G401 (cell line): ENCODE measurements at places on chromosomes 2 and 18.
A peak's percentile ranks its signal among the peaks of the same experiment; 100 is the strongest.

- DNase-seq = no peak
Measured at GRCh38 chr2:53949457-53949856, 21.3 kb downstream of the PSME4 start.

- DNase-seq = no peak
Measured at GRCh38 chr18:30945761-30946160, 96.8 kb downstream of the DSC3 start.

DNA sequence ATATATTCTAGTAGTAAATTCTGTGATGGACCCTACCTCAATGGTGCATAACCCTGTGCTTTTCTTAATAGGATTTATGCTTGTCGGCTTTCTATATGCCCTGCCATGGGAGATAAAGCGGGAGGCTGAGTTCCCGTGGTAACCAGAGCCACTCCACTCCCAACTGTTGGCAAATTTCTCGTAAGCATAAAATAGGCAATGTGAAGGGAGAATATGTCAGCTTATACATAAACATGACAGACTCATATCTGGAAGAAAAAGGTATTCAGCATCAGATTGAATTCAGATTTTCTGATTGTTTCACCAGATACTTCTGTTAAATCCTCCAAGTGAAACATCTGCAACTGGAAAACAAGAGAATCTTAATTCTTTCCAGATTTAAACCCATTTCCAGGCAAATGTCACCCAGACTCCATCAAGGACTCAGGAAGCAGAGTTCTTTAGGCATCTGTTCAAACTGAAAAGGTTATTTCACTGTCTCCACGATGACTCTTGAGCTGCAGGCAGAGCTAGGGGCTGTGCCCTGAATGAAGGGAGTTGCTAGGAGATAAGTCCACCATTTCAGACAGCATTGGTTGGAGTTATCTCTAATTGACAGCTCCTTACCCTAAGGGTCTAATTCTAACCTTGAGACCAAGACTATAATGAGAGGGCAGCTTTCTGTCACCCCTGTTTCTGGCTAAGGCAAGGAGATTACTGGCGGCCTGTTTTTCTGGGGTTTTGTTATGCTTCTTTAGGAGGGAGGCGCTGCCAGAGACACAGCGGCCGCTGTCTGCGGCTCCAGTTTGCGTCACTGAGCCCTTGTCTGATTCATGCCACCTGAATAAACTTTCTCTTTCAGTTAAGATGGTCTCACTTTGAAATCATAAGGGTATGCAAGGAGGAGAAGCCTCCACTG, 381.3 kb downstream of the SOX11 start:
- DNase-seq = no peak

- DNase-seq = no peak
Measured at GRCh38 chr18:31301201-31301655, 16.7 kb upstream of the DSG1 start.

DNA sequence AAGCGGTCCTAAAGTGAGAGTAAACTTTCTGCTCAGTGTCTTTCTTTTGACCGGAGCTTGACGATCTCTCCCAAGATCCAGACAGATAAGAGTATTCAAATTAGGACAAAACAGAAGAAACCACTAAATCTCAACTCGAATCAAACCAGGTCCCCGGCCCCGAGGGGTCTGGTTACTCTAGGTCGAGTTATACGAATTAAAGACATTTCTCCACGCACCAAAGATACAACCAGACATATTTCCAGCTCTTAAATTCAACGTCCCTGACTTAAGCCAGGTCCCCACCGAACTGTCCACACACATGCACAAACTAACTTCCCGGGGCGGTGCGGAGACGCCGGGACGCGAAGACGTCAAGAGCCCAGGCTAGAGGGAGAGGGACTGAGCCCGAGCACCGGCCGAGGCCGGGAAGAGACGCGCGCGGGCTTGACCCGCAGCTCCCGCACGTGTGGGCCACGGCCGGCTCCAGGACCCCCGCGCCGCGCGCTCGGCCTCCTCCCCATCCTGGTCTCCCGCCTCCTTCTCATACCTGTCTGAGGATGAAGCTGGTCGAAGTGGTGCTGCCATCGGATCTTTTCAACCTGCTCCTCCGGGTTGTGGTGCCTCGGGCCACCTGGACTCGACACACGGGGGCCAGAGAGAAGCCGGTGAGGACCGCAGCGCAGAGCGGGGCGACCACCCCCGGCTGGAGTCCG, 896 bp downstream of the CACNB4 start:
- peak; percentile 27 for DNase-seq
